ENCODE measurements at places on chromosomes 12 and 14. TPM values are rescaled to one million over a fixed set of nuclear protein-coding genes. Genes with fewer than 3 reads are reported as not detected.

GPRC5D gene
- total RNA-seq: 0.22 TPM

PRPH gene
- not detected for total RNA-seq

MYF6 gene
- total RNA-seq: not detected

PRIMA1 gene
- not detected for total RNA-seq

SLC15A4 gene
- 39.3 TPM for total RNA-seq

SPTLC2 gene
- total RNA-seq: 27.9 TPM

P3H3 gene
- 86.8 TPM for total RNA-seq

ARHGDIB gene
- total RNA-seq: 223 TPM

SPX gene
- not detected for total RNA-seq

PIK3C2G gene
- total RNA-seq: 7.1 TPM

P2RX2 gene
- total RNA-seq: not detected

RGS6 gene
- total RNA-seq: not detected

KRT4 gene
- total RNA-seq: not detected

KLRK1 gene
- total RNA-seq: 0.43 TPM

LMNTD1 gene
- total RNA-seq: not detected

CIDEB gene
- 11.0 TPM for total RNA-seq

TROAP gene
- total RNA-seq: 7.6 TPM

EML5 gene
- total RNA-seq: not detected

TCP11L2 gene
- 22.8 TPM for total RNA-seq

RASSF9 gene
- total RNA-seq: under 0.01 TPM

VWF gene
- total RNA-seq: 1.8 TPM

KLC1 gene
- total RNA-seq: 172 TPM

MRPL42 gene
- 12.2 TPM for total RNA-seq

SRRM4 gene
- total RNA-seq: under 0.01 TPM

KCNK10 gene
- total RNA-seq: not detected

INHBE gene
- not detected for total RNA-seq

BCL2L14 gene
- total RNA-seq: not detected

OLR1 gene
- not detected for total RNA-seq

Data from placental epithelial cell (primary cell).